ENCODE measurements at places on chromosomes 13 and 19. TPM values are rescaled to one million over a fixed set of nuclear protein-coding genes. Genes with fewer than 3 reads are reported as not detected.

Gene WBP4
- 6.8 TPM for total RNA-seq

Gene IL4I1
- 1.3 TPM for total RNA-seq

Gene CEACAM21
- not detected for total RNA-seq

Gene ZNF99
- not detected for total RNA-seq

Gene CDC42EP5
- 51.9 TPM for total RNA-seq

Gene CADM4
- total RNA-seq: 3.8 TPM

Gene FXYD7
- total RNA-seq: not detected

Gene LGALS7
- total RNA-seq: not detected

Gene DACH1
- 0.17 TPM for total RNA-seq

Gene YIPF2
- total RNA-seq: 93.5 TPM

Gene NXNL1
- not detected for total RNA-seq

Gene PSG3
- not detected for total RNA-seq

Gene DACT3
- total RNA-seq: 15.5 TPM

Gene GPR12
- total RNA-seq: not detected

Gene C19orf85
- not detected for total RNA-seq

Gene LHB
- total RNA-seq: not detected

Gene C13orf46
- 0.50 TPM for total RNA-seq

Gene KIR3DL2
- not detected for total RNA-seq

Gene LILRA1
- total RNA-seq: not detected

Gene ADAMTSL5
- 11.7 TPM for total RNA-seq

Gene UBE2M
- total RNA-seq: 39.7 TPM

Gene IL17D
- 3.6 TPM for total RNA-seq

Gene KIR2DL3
- total RNA-seq: not detected

Gene KANK2
- total RNA-seq: 455 TPM

Gene ZNF497
- 0.87 TPM for total RNA-seq

Gene GPR183
- total RNA-seq: not detected

Gene OR7D2
- not detected for total RNA-seq

Gene ADGRE3
- total RNA-seq: not detected

Gene ARL11
- total RNA-seq: not detected

Gene C19orf38
- total RNA-seq: 1.7 TPM

Gene PALM
- total RNA-seq: 3.9 TPM

Gene TPP2
- 55.9 TPM for total RNA-seq

Gene KASH5
- total RNA-seq: not detected

Gene ZNF560
- 2.2 TPM for total RNA-seq

Gene FAM98C
- 11.9 TPM for total RNA-seq

Gene EHD2
- total RNA-seq: 244 TPM

Gene MEIOSIN
- total RNA-seq: not detected

Gene APBA3
- total RNA-seq: 19.3 TPM

Gene GSX1
- not detected for total RNA-seq

Gene COL4A2
- 56.1 TPM for total RNA-seq

Gene ERICH4
- not detected for total RNA-seq

Measured in smooth muscle cell of trachea (primary cell).